ENCODE measurements at places on chromosomes 6 and 20.

DNA sequence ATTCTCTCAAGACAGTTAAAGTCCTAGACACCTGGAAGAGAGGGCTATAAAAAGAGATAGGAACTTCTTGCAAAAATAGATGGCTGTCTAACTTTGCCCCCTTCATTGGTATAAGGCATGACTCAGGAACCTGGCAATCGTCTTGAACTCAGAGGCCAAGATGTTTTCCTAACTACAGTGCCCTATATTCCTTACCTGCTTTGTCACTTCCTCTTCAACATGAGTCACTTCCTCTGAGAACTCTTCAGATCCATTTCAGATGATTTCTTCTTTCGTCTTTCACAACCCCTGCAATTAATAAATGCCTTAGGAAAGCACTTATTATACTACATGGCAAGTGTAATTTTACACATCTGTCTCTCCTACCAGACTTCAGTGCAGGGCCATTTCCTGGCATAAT, 83.5 kb downstream of the HAO1 start:
- DNase-seq = no peak

DNA sequence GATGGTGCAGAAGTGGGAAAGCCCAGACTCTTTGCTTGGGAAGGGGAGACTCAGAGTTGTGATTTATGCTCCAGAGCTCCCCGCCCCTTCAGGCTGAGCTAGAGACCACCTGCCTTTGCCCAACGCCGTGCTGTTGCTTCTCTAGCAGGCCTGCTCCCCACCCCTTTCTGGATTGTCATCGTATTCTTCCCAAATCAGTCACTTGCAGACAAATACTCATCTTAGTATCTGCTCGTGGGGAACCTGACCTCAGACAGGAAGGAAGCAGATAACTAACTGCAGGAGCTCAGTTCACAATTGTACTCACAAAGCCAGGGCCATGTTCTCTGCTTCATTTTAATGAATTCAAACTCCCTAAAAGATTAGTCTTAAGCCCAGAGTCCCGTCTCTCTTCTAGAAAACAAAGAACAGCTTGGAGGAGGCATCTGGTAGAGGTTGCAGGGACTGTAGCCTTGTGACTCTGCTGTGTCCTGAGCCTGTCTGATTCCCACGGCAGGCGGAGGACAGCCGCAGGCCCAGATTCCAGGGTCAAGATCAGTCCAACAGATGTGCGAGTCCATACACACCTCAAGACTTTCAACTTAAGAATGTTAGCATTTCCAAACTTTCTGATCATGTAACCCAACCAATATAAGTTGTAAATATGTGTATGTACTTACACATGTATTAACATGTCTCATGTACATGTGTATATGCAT, 57.2 kb upstream of the GGTLC1 start:
- no peak for DNase-seq

GRCh38 chr6:146028252-146028795, 538 bp upstream of the GRM1 start:
- peak; percentile 14 for DNase-seq

- no peak for DNase-seq
Measured at GRCh38 chr6:133198725-133199124, 42.4 kb upstream of the EYA4 start.

DNA sequence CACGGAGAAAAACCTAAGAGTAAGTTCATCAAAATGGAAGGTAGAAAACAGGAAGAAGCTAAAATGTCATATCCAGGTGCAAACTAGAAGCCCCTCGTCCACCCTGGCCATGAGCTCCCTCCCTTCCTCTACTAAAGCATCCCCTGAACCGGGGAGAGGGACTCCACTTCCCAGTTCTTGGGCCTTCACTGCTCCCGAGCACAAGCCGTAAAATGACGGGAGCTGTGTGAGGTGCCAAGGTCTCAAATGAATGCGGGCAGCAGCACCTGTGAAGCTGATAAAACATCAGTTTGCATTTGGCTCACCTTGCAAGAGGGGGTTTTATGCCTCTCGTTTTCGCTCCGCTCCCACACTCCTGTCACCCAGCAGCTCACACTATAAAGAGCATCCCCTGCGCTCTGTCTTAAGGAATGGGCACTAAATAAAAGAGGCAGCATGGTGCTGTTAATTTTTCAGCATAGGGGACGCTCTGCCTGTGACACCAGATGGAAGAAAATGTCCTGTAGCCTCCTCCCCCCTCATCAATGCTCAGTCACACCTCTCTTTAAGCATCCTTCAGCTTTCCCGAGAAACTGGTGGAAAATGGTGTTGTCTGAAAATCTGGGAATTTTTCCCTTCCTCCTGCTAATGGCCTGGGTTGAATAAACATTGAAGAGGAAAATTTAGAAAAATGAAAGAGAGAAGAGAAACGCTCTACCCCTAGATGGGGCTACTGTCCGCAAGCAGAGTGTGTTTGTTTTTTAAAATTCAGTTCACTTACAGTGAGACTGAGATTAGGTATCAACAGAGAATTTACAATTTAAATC, 563.0 kb upstream of the AGPAT4 start:
- DNase-seq = no peak

DNA sequence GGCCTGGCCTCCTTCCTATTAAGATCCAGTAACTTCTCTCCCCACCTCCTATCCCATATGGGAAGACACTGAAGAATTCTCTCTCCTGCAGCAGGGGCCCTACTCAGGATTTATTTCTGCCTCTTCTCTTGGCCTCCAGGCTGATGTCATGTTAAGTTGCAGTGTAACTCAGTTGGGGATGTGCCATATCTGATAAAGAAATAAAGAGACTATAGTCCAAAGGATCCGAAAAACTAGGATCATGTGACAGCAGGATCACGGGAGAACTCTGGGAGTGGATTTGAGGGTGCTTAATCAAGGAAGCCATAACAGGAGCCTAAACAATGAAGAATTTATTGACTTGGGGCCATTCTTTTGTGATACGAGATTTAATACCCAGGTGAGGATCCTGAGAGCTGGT, 38.5 kb upstream of the TGM6 start:
- DNase-seq = no peak

GRCh38 chr20:3521852-3522740, 51.3 kb downstream of the ATRN start:
- no peak for DNase-seq

- DNase-seq = no peak
Measured at GRCh38 chr20:5834436-5835005, 84.3 kb downstream of the SHLD1 start.

GRCh38 chr20:41178495-41178894, 41.2 kb downstream of the PLCG1 start:
- no peak for DNase-seq

- peak; percentile 40 for DNase-seq
Measured at GRCh38 chr6:111843347-111844147, 29.7 kb downstream of the FYN start.

DNA sequence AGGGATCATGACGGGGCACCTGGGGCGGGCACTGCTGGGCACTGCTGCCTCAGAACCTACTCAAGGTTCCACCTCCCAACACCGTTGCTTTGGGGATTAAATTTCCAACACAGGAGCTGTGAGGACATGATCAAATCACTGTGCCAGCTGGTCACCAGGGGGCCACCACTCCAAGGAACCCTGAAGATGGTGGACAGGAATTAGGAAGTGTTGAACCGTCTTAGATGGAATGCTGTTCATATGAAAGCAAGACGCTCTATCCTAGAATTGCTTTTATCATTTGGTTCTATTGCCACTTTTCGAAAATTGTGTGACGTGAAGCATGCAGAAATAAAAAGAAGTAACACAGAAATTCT, 140.3 kb downstream of the DLL1 start:
- no peak for DNase-seq

- no peak for DNase-seq
Measured at GRCh38 chr6:25550631-25551030, 101.4 kb upstream of the SCGN start.

- DNase-seq = no peak
Measured at GRCh38 chr6:19972221-19972620, 135.1 kb downstream of the ID4 start.

GRCh38 chr20:38302786-38303185, 1.2 kb upstream of the BPI start:
- no peak for DNase-seq

DNA sequence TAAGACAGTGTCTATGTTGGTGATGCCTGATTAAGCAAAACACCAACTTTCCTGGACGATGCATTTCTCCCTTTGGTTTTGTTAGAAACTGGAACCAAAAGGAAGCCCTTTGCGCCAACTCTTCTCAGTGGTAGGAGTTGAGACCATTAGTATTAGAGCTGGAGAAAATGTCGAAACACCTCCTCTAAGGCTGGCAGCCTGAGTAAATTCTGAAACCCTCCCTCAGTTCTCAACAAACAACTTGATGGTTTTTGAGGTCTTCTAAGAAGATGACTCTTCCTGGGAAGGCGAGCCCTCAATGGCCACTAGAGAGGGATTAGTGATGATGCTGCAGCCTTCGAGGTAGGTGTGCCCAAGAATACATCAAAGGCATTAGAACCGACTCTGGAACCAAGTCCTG, 78.4 kb upstream of the CCN6 start:
- no peak for DNase-seq

DNA sequence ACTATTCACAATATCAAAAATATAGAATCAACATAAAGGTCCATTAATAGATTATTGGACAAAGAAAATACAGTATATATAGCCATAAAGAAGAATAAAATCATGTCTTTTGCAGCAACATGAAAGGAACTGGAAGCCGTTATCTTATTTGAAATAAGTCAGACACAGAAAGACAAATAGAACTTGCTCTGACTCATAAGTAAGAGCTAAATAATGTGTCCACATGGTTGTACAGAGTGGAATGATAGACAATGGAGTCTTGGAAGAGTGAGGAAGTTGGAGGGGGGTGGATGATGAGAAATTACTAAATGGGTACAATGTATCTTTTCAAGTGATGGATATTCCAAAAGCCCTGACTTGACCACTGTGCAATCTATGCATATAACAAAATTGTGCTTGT, 613.5 kb downstream of the PHF3 start:
- no peak for DNase-seq

GRCh38 chr6:125926711-125927110, 29.9 kb upstream of the HINT3 start:
- no peak for DNase-seq

DNA sequence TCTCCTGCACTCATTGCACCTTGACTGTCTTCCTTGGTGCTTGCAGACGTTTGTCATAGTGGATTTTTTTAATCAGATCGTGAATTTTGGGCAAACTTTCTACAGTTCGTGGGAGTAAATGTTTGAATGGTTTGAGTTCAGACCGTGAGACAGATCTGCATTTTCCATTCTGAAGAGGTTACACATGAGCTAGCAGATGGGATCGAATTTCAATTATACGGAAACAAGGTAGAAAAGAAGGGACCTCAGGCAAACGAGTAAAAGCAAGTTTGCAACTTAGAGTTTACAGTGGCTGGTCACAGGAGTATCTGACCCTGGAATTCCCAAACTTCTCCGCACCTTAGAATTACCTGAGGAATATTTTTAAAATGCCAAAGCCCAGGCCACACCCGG, 17.2 kb upstream of the NCR2 start:
- no peak for DNase-seq

DNA sequence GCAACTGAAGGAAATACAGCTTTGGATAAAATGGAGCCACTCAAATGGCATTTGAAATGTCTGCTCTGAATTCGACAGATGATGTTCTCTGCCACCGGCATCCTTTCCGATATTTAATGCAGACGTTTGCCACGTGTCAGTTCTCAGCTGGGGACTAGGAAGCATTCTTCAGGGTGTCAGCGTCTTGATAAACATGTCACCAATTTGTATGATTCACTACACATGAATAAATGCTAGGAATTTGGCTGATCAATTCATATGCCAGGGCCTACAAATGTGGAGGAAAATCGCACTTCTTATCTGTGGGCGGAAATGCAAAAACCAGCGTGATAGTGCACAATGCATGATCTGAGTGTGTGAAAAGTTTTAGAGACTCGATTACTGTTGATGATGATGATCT, 169.5 kb downstream of the SLC24A3 start:
- no peak for DNase-seq

Measured in stimulated activated CD4-positive, alpha-beta T cell treated with anti-CD3 and anti-CD28 coated beads, Interleukin-1b, Interleukin-23, amount 100 ng/mL, for 4 hours (primary cell).